Hypothalamus (tissue), 51 donors: ENCODE measurements at places on chromosomes 1 and 21.

DNA sequence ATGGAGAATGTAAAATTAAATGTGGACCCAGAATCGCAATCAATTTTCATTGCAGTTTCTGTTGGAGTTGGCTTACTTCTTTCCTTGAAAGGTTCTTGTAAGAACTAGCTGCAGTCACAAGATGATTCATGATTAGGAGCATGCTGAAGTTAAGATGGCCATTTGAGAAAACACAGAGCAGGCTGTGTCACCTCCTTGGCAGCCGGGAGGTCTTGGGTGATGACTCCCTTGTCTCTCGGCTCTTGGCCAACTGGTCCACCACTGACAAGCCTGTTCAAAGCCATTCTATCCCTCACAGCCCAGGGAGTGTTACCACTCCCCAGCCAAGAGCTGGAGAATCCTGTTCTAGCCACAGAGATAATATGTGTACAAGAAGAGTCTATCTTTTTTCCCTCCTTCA is 40.6 kb downstream of the OPTC start:
- DNase-seq, result no peak

GRCh38 chr1:197915862-197916499 is 1.2 kb upstream of the LHX9 start:
- no peak for DNase-seq

DNA sequence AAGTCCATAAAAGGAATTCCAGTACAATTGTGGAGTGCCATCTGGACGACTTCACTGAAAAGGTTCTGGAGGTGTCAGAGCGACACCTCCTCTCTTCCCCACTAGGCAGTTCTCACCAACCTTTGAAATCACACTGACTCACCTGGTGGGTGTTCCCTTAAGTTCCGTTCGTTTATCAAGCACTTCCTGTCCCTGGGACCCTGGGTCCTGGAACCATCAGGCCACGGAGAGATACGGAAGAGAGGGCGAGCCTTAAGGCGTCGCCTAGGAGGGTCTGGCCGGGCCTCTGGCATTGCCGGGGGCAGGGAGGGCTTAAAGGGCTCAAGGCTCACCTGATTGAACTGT is 317 bp downstream of the SPAG17 start:
- DNase-seq, result no peak

DNA sequence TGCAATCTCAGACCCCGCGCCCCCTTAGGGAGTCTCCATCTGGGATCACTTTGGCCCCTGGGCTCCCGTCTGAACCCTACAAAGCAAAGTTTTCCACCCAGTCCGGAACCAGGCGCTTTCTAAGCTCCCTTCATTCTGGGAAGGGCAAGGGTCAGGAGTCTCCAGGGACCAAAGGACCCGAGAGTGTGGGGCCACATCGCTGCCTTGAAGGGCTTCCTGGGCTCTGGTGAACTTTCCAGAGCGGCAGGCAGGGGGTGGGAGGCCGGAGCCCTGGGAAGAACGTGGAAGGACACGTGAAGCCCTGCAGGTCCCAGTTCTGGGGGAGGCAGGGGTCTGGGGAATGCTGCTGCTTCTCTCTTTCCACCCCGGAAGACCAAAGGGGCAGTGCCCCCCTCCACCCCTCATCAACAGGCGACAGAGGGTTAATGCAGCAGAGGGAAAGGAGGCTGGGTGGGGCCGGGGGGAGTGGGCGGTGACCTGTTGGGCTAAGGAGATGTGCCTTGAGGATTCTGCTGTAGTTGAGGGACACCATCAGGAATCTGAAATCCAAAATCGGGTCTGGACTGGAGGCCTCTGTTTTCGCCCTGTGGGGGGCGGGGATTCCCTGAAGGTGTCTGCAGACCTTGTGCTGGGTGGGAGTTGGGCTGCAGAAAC is 734 bp downstream of the CDK18 start:
- DNase-seq, result no peak

DNA sequence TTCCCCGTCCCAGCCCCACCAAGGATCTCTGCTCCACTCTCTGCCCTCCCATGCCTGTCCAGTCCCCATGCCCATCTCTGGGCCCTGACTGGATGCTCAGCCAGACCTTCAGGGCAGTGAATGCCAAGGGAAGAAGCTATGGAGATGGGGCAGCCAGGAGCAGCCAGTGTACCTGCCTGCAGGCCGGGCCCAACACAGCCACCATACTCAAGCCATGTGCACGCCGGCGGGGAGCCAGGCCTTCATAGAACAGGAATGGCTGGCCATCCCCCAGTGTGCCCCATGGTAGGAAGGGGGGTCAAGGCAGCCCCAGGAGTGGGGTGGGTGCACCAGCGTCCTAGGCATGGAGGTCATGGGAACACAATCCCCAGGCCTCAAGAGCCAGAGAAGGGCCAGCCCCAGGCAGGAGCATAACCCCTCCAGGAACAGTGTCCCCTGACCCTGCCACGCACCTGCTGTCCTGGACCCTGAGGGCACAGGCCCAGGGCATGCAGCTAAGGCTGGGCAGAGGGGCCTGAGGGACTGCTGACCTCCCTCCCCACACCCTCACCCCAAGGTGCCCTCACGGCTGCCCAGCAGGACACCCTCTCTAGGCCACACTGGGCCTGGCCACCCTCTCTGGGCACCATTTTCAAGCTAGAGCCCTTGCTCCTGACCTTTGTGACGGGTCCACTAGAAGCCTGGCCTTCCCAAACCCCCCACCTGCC is 20.3 kb upstream of the ARF1 start:
- DNase-seq, result no peak

DNA sequence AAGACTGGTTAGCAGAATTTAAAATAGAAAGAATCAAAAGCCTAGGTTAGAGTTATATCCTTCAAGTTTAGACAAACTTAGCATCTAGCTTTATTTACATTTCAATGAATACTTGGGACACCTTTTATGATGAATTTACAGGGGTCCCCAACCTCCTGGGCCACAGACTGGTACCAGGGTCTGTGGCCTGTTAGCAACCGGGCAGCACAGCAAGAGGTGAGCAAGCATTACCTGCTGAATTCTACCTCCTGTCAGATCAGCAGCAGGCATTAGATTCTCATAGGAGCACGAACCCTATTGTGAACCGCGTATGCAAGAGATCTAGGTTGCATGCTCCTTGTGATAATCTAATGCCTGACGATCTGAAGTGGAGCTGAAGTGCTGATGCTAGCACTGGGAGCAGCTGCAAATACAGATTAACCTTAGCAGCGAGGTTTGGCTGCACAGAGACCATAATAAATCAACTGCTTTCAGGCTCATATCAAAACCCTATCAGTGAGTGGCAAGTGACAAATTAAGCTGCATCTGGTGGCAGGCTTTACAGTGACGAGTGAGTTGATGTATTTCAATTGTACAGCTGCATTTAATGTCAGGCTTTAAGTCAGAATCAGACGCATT is 82.0 kb downstream of the UCHL5 start:
- no peak for DNase-seq

DNA sequence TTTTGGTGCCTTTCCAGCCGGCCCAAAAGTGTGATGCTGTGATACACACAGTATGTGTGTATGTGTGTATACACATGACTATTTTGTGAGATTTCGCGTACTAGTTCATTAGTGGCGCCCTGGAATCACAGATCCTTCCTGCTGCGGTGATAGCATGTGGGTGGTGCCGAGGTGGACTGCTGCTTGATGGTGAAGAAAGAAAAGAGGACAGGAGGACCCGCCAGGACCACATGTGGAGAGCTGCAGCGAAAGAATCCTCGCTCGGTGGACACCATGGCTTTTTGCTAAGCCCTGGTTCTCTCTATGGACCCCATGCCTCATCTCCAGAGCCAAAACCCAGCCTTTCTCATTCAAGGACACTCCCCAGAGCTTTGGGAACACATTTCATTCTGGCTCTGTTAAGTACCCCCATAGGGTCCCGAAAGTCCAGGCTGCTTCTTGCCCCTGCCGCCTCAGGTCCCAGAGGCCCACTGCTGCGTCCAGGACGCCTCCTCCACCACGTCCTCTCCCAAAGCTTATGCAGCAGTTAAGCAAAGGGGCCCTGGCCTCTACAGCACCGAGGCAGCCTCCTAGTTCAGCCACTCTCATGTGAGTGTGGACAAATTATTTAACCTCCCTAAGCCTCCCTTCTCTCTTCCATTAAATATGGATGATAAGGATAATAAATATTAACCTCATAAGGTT is 32.8 kb upstream of the COX20 start:
- no peak for DNase-seq

- DNase-seq, result no peak
Measured at GRCh38 chr1:207031632-207032264, 808 bp downstream of the C1orf116 start.

GRCh38 chr1:207024202-207025145 is 8.1 kb downstream of the C1orf116 start:
- no peak for DNase-seq

- no peak for DNase-seq
Measured at GRCh38 chr1:22317920-22318243, 133.8 kb upstream of the ZBTB40 start.

DNA sequence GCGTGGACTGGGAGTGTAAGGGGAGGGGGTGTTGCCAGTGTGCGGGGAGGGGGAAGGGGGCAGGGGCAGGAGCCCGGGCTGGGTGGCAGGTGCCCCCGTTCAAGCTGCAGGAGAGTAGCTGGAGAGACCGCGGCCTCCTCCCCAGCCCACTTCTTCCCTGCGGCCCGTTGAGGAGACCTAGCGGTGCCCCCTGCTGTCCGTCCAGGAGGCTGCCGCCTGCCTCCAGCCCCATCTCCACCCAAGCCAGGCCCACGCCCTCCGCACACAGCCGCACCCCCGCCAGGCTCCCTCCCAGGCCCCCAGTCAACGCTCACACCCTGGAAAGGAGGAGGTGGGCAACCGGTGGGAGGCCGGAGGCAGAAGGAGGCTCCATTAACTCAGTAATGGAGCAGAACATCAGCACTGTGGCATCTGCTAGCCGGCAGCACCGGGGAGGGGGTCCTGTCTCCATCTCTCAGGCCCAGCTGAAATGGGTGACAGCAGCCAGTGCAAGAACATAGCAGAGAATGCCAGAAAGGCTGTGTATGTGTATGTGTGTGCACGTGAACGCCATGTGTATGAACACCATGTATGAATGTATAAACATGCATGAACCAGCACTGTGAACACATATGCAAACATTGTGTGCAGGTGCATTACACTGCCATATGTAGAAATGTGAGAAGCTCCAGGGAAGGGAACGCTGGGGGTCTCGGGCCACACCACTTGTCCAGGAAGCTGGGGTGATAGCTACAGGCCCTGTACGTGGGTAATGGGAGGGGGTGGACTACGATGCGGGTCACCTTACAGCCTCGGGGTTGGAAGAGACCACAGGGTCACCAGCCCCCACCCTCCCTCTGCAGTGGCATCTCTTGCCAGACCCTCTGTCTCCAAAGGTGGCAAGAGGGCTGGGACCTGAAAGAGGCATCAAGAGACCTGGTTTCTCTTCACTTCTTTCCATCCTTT is 84.6 kb downstream of the SYT2 start:
- no peak for DNase-seq
